MV-4-11 (cell line): ENCODE measurements at places on chromosomes 4 and X.

GRCh38 chr4:10087152-10087791 is 29.3 kb downstream of the WDR1 start:
- no peak for DNase-seq

GRCh38 chr4:124977045-124977444 is 264.5 kb upstream of the ANKRD50 start:
- no peak for DNase-seq

- no peak for DNase-seq
These were observed 29.8 kb upstream of the TMEM150C start for GRCh38 chr4:82591592-82591991.

DNA sequence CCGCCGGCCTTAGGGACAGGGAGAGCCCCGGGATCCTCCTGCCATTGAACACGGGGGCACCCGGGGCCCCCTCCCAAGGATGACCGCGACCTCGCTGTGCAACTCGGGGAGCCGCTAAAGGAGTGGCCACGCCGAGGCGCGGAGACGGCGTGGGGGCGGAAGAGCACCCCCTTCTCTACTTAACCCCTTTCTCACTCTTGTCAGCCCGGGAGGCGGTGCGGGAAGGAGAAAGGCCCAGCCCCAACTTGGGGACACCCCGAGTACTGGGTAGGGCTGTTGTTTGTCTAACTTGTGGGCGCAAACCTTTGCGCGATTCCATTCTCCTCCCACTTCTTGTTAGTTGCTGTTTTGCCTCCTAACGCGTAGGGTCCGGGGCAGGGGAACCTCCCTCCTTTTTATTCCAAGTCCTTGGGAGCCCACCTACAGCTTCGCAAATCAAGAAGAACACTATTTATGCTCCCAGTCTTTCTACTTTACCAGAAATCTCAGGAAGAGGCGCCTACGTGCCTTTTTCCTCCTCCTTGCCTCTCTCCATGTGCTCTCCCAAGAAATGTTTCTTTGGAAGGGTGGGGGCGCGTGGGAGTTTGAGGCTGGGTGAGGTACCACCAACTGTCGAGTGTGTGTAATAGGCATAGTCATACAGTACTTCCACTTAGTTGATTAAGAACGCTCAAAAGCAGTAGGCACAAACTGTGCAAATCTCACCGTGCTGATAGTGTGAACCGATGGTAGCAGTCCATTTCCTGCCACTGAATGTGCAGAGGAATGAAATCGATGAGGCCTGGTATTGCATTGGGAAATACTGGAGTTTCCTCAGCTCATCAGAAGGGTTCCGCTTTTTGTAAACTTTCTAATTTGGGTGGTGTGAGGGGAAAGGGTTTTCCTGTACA is 813 bp downstream of the DIAPH2 start:
- peak; percentile 76 for DNase-seq

DNA sequence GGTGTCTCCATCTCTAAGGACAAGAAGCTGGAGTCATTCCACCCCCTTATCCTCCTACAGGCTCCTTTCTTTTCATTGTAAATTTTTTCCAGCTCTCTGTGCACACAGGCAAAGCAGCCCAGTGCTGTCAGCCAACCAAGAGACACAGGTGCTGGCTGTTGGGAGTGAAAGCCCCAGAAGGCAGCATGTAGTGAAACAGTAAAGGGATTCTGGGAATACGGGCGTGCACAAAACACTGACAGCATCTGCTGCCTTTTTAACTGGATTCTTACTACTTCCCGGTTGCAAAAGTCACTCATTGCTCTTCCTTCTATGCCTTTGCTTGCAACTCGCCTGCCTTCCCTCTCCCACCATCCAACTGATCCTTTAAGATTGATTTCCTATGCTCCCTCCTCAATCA is 208.6 kb upstream of the PRPS2 start:
- no peak for DNase-seq

GRCh38 chr4:158625544-158625943 is 46.1 kb downstream of the C4orf46 start:
- no peak for DNase-seq

DNA sequence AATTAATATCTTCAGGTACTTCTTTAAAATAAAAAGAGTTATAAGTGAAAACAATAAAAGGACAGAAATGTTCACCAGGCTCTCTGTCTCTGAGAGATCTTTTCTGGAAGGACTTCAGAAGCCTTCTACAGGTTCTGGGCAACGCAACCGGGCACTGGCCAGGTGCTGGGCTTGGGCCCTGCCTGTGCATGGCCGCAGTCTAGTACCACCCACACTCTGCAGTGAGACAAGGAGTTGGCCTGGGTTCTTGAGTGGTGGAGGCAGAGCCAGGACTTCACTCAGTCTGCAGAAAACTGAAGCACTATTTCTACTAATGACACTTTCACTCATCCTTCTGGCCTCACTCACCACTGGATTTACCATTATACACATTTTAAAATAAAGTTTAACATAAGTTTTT is 21.8 kb downstream of the TAPT1 start:
- DNase-seq, result no peak

DNA sequence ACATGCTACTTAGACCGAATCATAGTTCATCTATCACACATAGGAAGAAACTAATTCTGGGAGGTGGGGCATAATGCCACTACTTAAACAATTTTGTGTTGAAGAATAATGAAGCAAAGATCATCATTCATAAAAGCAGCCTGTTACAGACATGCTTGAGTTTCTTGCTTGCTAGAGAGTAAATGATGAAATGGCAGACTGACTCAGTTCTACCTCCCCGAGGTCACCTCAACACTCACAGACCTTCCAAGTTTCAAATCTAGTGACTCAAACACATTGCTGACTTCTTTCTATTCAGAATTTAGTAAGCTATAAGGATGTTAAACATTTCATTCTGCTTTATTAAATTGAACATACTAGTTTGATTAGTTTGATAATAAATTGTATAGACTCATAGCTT is 636.5 kb upstream of the FRG1 start:
- DNase-seq, result no peak

GRCh38 chr4:3346146-3346545 is 53.3 kb downstream of the RGS12 start:
- peak; percentile 83 for DNase-seq

GRCh38 chr4:139921429-139922184 is 232.4 kb downstream of the MAML3 start:
- DNase-seq, result no peak
